Mesenteric fat pad (tissue), 1 donor: ENCODE measurements at places on chromosomes 13 and 19. TPM values are rescaled to one million over a fixed set of nuclear protein-coding genes. Genes with fewer than 3 reads are reported as not detected.

- DNase-seq, result no peak
These were observed 1.1 kb downstream of the STK24 start for GRCh38 chr13:98575904-98576199.

DNA sequence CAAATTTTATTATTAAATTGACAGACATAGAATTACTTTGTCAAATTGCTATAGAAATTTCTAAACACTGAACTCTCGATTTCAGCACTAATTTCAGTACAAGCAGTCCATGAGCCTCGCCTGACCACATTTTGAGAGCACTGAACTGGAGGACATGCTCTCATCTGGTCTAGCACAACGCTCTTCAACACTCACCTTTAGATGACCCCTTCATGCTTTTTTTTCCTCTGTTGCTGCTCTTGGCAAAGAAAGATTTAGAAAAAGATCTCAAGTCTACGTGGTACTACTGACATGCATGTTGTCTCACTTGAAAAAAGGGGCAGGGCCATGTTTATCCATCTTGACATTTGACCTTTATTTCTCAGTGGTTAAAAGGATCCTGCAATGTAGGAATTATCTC, 981.5 kb downstream of the DIAPH3 start:
- DNase-seq, result no peak

GRCh38 chr19:38557205-38557799, 60.5 kb downstream of the MAP4K1 start:
- DNase-seq, result no peak

DNA sequence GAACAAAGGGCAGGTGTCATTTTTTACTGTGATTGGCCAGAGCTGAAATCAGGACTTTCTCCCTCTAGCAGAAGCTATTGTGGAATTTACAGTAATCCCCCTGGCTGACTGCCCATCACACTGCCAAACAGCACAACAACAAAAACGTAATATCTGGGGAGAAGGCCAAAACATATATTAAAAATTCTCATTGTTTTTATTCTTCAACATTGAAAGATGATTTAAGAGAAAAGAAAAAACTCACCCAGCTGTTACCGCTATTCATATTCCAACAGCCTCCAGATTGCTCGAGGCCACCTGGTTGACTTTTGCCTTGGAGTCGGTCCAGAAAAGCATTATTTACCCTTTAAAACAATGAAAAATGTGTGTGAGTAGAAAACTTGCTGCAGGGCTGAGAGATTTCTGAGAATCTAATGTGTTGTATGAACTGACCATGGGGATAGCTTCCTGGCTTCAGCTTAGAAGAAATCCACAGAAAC, 97.2 kb downstream of the EPSTI1 start:
- no peak for DNase-seq

- DNase-seq, result no peak
These were observed 5.2 kb upstream of the BCAM start for GRCh38 chr19:44803442-44804428.

GRCh38 chr19:6697291-6697690, 23.2 kb downstream of the C3 start:
- no peak for DNase-seq

DNA sequence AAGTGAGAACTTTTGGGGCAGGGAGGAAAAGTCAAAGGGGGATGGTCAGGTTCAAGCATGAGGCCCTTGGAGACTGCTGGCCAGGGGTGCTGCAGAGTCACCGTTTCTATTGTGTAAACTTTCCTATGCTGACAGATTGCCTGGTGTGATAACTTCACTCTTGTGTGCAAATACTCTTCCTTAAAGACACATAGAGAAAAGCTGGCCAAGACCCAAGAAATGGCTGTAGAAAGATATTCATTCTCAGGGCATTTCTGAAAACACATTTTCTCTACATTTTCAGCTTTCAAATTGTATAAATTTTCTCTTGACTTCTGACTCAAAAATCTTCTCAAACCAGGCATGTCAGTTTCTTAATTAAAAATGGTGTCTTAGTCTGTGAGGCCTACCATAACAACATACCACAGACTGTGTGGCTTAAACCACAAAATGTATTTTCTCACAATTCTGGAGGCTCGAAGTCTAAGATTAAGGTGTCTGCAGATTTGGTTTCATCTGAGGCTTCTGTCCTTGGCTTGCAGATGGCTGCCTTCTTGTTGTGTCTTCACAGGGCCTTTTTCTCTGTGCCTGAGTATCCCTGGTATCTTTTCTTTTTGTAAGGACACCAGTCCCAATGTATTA, 304.5 kb downstream of the KCNRG start:
- DNase-seq, result no peak

GRCh38 chr19:58374200-58374599, 6.6 kb downstream of the ZNF837 start:
- no peak for DNase-seq

GRCh38 chr13:105105471-105105870, 1430.0 kb downstream of the EFNB2 start:
- DNase-seq, result no peak

DNA sequence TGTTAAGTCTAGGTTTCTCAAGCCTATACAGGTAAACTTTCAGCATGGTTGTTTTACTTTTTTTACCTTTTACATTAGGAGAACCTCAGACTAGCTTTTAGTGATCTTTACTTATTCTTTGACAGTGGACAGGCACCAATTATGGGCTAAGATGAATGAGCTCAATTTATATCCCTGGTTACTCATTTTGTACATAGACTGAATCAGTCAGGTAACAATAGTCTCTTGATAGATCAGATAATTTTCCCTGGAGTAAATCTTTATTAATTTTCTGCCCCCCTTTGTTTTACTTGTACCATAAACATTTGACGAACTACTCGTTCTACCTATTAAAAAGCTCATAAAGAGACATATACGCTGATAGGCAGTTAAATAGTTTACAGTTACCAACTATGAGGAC, 22.8 kb downstream of the SPART start:
- DNase-seq, result no peak

DNA sequence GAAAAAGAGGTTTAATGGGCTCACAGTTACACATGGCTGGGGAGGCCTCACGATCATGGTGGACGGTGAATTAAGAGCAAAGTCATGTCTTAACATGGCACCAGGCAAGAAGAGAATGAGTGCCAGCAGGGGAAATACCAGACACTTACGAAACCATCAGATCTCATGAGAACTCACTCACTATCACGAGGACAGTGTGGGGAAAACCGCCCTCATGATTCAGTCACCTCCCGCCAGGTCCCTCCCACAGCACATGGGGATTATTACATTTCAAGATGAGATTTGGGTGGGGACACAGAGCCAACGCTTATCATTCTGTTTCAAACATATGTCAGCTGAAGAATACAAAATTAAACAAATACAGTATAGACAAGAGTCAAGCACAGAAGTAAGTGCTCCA, 165.1 kb downstream of the PCCA start:
- DNase-seq, result no peak

GRCh38 chr19:13260883-13261653, 110.9 kb downstream of the IER2 start:
- no peak for DNase-seq

- DNase-seq, result no peak
These were observed 1.3 kb downstream of the MAN2B1 start for GRCh38 chr19:12665281-12665573.

- DNase-seq, result no peak
These were observed 22.3 kb upstream of the DOCK9 start for GRCh38 chr13:99000137-99000536.

GRCh38 chr13:35733827-35734226, 257.3 kb upstream of the MAB21L1 start:
- DNase-seq, result no peak

GRCh38 chr19:46014941-46015686, 7.7 kb downstream of the PGLYRP1 start:
- no peak for DNase-seq

- no peak for DNase-seq
These were observed 8.7 kb downstream of the EML2 start for GRCh38 chr19:45630463-45630862.

GRCh38 chr13:25928941-25929505, 122.8 kb downstream of the SHISA2 start:
- no peak for DNase-seq

GRCh38 chr19:18388960-18389725, 3.2 kb downstream of the GDF15 start:
- no peak for DNase-seq

DNA sequence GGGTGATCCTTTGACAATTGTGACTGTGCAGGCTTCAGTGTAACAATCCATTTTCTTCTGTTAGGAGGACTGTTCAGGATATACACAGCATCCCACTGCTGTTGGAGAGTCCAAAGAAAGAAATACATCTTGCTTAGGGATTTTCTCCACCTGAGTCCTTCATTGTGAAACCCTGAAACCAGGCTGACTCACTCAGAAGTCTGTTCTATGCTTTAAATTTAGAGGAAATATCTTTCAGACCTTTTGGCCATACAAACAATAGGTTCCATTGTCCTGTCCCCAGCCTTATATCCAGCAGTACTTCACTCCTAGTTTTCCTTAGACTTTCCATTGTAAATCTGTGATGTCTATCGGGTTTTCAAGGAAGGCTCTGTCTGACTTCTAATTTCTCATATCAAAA, 379.1 kb downstream of the SUCLA2 start:
- no peak for DNase-seq

DNA sequence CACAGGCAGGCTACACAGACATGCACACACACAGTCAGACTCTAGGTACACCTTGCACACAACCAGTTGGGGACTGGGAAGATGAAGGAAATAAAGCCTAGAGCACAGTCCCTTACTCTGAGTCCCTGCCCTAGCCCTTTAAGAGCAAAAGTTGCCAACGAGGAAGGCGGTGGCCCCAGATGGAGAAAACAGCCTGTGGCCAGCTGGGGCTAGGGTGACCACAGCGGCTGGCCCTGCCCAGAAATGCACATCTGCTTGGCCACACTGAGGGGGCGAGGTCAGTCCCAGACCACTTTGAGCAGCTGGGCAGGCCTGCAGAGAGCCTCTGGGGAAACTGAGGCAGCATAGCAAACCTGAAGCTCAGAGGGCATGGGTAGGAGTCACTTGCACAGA, 52.3 kb downstream of the PTPRS start:
- no peak for DNase-seq

DNA sequence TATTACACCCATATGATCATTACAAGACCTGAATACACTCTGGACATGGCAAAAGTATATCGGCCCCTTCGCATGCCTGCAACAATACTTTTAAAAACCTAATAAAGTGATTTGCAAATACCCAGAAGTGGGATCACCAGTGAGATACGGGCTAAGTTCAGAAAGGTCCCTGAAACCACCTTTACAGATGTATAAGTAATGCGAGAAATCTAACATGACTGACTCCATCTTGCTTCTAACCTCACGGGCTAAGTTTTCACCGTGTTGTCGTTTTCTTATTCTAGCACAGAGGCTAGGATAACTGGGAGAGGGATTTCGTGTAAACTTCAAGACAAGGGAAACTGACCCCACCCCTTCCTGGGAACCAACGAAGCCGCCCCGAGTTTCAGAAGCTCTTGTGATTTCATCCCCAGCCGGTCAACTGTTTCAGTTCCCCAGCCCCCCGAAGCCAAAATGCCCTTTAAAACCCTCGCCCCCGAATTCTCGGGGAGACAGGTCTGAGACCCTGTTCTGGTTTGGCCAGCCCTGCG, 703 bp downstream of the NEK3 start:
- no peak for DNase-seq

GRCh38 chr13:105773863-105774538, 761.5 kb downstream of the EFNB2 start:
- DNase-seq, result no peak

Gene OSCAR
- total RNA-seq, result 6.6 TPM

Gene SIGLEC5
- 2.2 TPM for total RNA-seq

Gene CABP5
- not detected for total RNA-seq

Gene FLT1
- 65.9 TPM for total RNA-seq

Gene SPIB
- total RNA-seq, result not detected

Gene C13orf46
- 2.5 TPM for total RNA-seq

Gene SULT2B1
- 0.48 TPM for total RNA-seq

Gene ZNF723
- not detected for total RNA-seq

Gene AMER2
- total RNA-seq, result 0.03 TPM

Gene PGLYRP2
- not detected for total RNA-seq

Gene KLF1
- not detected for total RNA-seq

Gene C13orf42
- total RNA-seq, result not detected
